ENCODE measurements at places on chromosomes 3 and 15.

GRCh38 chr3:41848753-41849574, 112.9 kb downstream of the ULK4 start:
- no peak for DNase-seq

GRCh38 chr3:184380185-184380626, 352 bp downstream of the CHRD start:
- DNase-seq = no peak

GRCh38 chr3:123695731-123696640, 111.1 kb upstream of the HACD2 start:
- no peak for DNase-seq

DNA sequence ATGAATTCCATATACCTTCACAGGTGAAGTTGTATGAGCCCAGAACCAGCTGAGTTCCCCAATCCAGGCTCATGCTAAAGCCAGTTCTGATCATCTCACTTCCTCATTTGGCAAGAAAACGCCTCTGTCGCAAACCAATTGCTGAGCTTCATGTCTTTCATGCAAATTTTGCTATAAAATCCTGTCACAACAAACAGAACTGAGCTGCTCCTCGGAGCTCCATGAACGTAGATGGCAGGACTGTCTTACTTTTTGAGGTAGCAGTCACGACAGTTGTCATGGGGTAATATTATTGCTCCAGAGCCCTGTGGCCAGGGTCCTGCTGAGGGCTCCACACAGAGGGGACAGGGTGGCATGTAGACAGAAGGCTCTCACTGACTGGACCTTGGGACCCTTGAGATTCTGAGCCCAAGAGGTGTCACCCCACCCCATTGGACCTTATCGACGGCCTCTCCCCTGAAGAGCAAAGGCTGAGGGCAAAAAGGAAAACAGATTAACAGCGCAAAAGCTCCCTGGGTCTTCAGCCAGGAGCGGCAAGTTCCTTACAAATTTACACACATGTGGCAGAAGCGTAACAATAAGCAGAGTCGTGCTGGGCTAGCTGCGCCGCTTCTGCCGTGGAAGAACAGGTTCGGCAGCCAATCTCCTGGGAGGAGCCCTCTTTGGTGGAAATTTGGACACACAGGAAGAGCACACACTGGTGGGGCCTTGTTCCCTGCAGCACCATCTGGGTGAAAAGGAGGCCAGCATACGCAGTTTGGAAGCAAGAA, 249.2 kb downstream of the OPA1 start:
- no peak for DNase-seq

DNA sequence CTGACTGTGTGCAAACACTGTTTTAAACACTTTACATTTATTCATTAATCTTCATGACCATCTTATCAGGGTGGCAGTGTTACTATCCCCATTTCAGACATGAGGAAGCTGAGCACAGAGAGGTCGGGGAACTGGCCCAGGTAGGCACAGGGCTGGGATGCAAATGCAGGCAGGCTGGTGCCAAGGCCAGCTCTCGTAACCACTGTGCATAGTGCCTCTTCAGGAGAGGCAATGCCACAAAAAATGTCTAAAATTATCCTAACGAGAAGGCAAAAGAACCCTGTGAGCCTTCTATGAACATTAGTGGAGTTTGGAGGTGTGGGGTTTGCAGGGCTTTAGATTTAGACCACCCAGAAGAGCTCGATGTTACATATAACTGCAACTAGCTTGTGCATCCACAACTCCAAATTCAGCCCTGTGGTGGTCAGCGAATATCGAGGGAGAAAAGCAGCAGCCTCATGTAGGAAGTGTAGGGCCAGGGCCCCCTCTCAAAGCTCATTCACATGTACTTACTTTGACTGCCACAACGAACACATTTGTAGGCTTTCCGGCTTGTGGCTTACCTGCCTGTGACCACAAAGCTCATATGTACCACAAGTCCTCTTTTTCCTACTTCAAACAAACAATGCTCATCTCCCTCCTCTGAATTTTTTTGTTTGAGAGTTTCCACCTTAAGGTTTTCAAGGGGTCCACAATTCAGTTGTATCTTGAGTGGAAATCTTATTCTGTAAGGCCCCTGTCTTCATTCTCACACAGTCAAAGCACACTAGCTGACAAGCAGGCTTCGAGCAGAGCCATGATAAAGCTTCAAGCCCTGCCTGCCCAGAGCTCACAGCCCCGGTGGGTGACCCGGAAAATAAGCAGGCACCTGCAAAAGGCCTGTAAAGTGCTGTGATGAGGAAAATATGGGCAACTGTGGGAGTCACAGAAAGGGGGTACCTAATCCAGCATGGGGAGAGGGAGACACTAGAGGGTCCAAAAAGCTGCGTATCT, 722.9 kb upstream of the CFAP20DC start:
- DNase-seq = peak; percentile 8

DNA sequence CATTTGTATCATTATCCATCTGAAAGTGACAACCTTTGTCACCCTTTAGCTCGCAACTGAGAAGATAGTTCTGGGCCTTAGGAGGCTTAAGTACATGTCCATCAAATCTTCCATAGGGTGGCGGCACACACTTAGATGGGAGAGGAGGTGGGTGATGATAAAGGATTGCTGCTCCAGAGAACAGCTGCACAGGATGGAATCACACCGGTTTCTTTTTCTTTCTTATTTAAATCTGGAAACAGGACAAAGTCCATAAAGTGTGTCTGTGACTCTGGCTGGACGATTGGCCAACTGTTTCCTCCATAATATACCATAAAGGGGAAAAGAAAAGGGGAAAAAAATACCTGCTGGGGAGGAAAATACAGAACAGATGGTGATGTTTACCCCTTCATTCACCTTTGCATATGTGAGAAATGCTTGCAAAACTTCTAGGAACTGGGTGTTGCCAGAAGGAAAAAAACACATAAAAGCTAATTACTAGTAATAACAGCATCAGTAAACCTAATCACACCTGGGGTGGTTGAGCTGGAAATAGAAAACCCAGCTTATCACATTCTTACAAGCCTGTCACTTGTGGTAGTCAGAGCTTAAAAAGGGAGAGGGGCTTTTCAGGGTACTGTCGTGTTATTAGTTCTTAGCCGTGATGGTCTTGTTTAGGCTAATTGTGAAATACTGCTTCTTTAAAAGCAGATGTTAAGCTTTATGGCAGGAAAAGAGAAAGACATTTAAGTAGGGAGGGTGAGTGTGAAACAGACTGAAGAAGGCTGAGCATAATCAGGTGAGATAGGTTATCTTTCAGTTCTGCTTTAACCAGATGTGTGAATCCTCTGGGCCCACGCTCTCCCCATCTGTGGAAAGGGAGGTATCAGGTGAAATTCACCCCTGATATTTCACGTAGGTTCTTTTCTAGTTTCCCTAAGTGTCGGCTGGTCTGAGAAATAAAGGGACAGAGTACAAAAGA, 16.7 kb downstream of the C2CD4A start:
- no peak for DNase-seq

- no peak for DNase-seq
Observed at GRCh38 chr3:37701734-37702433, 159.8 kb upstream of the CTDSPL start.

DNA sequence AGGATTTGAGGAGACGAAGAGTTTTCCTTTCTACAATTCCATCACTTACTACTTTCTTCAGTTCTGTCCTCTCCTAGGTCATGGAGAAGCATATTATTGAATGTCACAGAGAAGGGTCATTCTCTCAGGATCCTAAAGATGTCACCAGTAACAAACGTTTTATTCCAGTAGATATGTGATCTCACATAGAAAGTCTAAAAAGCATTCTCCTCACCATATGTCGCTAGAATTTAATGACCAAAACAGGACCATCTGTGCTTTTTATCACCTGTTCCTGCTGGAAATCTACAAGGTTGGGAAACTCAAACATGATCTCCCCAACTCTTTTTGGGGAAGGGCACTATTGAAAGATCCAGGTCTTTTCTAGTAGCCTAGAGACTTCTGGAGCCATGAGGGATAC, 24.0 kb upstream of the FRMD5 start:
- DNase-seq = no peak

DNA sequence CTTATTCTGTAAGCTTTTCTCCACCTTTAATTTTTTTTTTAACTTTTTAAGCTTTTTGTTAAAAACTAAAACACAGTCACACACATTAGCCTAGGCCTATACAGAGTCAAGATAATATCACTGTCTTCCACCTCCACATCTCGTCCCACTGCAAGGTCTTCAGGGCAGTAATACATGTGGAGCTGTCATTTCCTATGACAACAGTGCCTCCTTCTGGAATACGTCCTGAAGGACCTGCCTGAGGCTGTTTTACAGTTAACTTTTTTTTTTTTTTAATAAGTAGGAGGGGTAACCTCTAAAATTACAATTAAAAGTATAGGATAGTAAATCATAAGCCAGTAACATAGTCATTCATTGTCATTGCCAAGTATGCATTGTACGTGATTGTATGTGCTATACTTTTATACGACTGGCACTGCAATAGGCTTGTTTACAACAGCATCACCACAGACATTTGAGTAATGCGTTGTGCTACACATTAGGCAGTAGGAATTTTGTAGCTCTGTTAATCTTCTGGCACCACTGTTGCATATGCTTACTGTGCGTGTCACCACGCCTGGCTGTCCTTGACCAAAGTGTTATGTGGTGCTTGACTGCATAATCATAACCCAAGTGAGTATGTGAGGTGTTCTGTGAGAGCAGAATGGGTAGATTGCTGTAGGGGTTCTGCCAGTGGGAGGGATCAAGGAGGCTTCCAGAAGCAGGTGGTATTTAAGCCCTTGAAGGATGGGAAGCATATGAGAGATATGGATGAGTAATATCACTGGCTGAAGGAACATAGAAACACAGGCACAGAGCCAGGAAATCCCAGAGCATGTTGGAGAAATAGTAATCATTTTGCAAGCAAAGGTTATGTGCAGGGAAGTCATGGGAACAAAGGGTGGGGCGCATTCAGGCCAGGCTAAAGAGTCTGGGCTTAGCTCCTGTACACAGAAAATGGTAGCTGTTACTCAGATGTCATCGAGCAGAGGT, 18.3 kb downstream of the FBXO22 start:
- DNase-seq = no peak
